ENCODE measurements at places on chromosomes 5 and 9. TPM values are rescaled to one million over a fixed set of nuclear protein-coding genes. Genes with fewer than 3 reads are reported as not detected.

PCDHGB1 gene
- total RNA-seq = 4.3 TPM

- no peaks in the 10 kb centered on the region for H3K27me3 ChIP-seq
- no peak overlapping the region for H3K27ac ChIP-seq
- no peaks in the 10 kb centered on the region for H3K4me1 ChIP-seq
- no peaks in the 10 kb centered on the region for H3K36me3 ChIP-seq
- no peak overlapping the region for H3K4me3 ChIP-seq
Measured at GRCh38 chr9:17165764-17166163, 30.9 kb downstream of the CNTLN start.

GRCh38 chr5:38078161-38078560 is 180.2 kb upstream of the EGFLAM start:
- DNase-seq = no peak
- H3K4me3 ChIP-seq = no peak overlapping the region
- no peak overlapping the region for H3K27ac ChIP-seq
- H3K4me1 ChIP-seq = no peaks in the 10 kb centered on the region

DNA sequence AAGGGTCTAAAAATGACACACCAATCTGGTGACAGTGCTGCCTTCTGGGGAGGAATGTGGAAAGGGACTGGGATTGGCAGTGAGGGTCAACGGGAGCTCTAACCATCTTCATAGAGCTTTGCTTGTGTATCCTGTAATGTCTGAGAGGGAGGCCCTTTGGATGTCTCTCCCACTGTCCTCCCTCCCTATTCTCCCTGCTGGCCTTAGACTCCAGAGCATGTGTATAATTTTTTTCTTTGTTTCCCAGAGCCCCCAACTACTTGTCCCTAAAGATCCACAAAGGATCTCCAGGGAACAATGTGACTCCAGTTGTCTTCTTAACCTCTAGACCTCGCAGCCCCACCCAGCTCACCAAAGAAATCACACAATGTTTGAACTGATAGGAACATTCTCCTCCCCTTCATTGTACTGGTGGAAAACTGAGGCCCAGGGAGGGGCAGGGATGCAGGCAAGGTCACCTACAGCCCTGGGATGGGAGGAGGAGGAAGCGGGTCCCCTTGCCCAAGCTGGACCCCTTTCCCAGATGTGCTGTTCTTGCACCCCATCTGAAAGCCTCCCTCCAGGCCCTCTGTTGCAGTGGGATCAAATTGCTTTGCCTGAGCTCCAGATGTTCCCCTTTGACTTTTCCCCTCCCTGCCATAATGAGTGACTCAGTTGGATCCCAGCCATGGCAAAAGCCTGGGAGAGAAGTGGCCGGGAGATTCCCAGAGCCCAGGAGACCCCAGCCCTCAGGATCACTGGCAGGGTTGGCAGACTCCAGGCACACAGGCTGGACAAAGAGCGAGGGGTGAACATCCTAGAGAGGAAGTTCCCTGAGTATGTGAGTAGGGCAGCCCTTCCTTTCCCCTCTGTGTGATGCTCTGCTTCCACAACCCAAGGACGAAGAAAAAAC is 21.8 kb downstream of the SPARC start:
- H3K36me3 ChIP-seq = no peaks in the 10 kb centered on the region
- DNase-seq = no peak
- no peak overlapping the region for H3K4me3 ChIP-seq
- H3K27me3 ChIP-seq = no peaks in the 10 kb centered on the region

- H3K4me3 ChIP-seq = peak overlapping the region; percentile 73
- H3K27me3 ChIP-seq = no peaks in the 10 kb centered on the region
- H3K36me3 ChIP-seq = no peaks in the 10 kb centered on the region
Measured at GRCh38 chr5:65625743-65626142, 916 bp downstream of the SHLD3 start.

DNA sequence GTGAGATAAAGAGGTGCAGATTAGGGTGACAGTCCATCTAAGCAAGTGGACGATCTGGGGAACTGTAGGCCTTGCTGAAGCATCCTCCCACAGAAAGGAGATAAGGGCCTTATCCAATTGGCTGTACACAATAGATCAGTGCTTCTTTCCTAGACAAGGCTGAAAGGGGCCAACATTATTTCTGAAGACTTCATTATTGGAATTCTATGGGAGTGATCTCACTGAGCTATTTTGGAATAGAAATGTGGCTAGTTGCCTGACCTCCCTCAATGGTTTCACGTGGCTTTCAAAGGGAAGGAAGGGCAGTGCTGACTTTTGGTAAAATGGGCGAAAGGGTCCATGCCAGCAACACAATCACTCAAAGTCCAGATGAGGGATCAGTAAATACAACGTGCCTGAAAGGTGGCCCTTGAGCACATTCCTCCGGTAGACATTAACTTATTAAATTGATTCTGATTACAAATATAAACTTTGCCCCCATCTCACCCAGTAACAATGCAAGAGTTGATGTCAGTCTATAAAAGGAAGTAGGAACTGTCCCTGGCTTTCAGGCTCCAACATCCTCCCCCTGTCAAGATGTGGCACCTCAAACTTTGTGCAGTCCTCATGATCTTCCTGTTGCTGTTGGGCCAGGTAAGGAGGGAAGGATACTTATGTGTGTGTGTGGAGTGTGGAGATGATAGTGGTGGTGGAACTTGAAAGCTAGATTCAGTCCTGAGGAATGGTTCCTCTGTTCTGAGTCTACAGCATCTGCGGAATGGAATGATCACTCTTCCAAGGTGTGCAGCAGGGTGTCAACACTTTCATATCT is at the start of gene LEAP2:
Gene LEAP2, plus strand, starts transcription at position 550 of the 811 bp plus-strand sequence. Its CDS starts 27 bp downstream, at position 577.
- no peak within 1 kb of the TSS for H3K27ac ChIP-seq
- H3K27me3 ChIP-seq = no peaks in the 10 kb centered on the region
- no peak within 1 kb of the TSS for H3K4me3 ChIP-seq
- H3K36me3 ChIP-seq = no peaks in the 10 kb centered on the region
- DNase-seq = no peak

DNA sequence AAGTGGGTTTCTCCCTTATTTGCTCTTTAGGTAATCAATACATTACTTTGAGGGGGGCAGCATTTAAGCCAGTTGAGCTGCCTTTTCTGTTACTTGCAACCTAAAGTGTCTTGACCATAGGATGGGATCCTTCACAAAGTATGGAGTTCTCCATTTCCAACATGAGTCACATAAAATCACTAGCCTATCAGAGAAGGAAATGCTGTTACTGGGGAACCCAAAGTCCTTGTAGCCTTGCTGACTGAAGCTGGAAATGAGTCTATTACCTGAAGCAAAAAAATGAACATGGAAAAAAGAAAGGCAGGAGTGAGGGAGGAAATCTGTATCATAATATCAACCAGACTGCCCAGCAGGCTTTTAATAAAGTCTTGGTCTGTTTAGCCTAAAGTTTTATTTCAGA is 42.8 kb upstream of the SLIT3 start:
- H3K4me3 ChIP-seq = no peak overlapping the region
- H3K36me3 ChIP-seq = no peaks in the 10 kb centered on the region
- no peak for DNase-seq
- H3K27me3 ChIP-seq = no peaks in the 10 kb centered on the region

COL15A1 gene
- total RNA-seq = 3.2 TPM

DNA sequence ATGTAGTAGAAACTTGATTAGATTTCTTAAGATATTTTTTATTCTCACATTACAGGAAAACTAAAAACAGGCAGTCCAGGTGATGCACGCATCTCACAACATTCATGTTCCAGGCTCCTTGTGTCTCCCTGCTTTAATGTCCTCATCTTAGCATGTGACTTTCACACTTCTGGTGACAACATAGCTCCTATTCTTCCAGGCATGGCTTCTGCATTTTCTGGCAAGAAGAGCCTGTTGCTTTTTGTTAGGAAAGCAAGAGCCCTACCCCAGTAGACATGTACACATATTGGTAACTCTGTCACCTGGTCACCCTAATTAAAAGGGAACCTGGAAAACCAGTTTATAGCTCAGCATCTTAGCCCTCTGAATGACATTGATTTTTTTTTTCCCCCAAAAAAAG is 92.5 kb downstream of the PPIC start:
- no peaks in the 10 kb centered on the region for H3K36me3 ChIP-seq
- no peak overlapping the region for H3K4me3 ChIP-seq
- peaks cover 13% of the 10 kb centered on the region for H3K4me1 ChIP-seq
- H3K27ac ChIP-seq = no peak overlapping the region
- DNase-seq = no peak
- H3K27me3 ChIP-seq = no peaks in the 10 kb centered on the region

DMGDH gene
- 1.4 TPM for total RNA-seq

- no peaks in the 10 kb centered on the region for H3K27me3 ChIP-seq
- no peaks in the 10 kb centered on the region for H3K36me3 ChIP-seq
- no peak overlapping the region for H3K4me3 ChIP-seq
- H3K27ac ChIP-seq = no peak overlapping the region
Measured at GRCh38 chr5:14781106-14781505, 90.5 kb downstream of the ANKH start.

GRCh38 chr5:65364907-65365306 is 116.8 kb downstream of the ADAMTS6 start:
- no peak overlapping the region for H3K27ac ChIP-seq
- no peaks in the 10 kb centered on the region for H3K27me3 ChIP-seq
- H3K36me3 ChIP-seq = no peaks in the 10 kb centered on the region

NTRK2 gene
- total RNA-seq = 0.02 TPM

GRCh38 chr9:138022756-138023393 is 145.3 kb downstream of the CACNA1B start:
- H3K27ac ChIP-seq = no peak overlapping the region
- H3K4me3 ChIP-seq = peak overlapping the region; percentile 52
- peak; percentile 63 for DNase-seq
- H3K36me3 ChIP-seq = no peaks in the 10 kb centered on the region
- H3K4me1 ChIP-seq = no peaks in the 10 kb centered on the region

- no peak overlapping the region for H3K27ac ChIP-seq
- no peak overlapping the region for H3K4me3 ChIP-seq
- no peaks in the 10 kb centered on the region for H3K36me3 ChIP-seq
- no peaks in the 10 kb centered on the region for H3K4me1 ChIP-seq
- DNase-seq = no peak
Measured at GRCh38 chr9:68800836-68801235, 95.8 kb downstream of the PIP5K1B start.

PCDH12 gene
- not detected for total RNA-seq

GRCh38 chr9:96186591-96187011 is 115.4 kb downstream of the HSD17B3 start:
- H3K27me3 ChIP-seq = peaks cover 5% of the 10 kb centered on the region
- no peak overlapping the region for H3K27ac ChIP-seq
- DNase-seq = peak; percentile 88
- peaks cover 11% of the 10 kb centered on the region for H3K4me1 ChIP-seq

DNA sequence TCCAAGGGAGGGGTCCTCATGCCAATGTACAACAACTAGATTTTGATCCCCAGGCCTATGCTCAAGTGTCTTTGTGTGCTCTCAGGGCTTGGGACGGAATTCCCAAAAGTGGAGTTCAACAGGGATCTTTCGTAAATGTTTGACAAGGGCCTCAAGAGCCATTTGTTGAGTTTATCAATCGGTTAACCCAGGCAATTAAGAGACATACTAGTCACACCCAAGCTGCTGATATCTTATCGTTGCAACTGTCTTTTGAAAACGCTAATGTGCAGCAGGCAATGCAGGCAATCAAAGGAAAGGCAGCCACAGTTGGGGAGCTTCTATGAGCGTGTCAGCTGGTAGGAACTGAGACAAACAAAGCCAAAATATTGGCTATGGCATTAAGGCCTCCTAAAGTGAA is 161.2 kb downstream of the CPLANE1 start:
- no peak overlapping the region for H3K27ac ChIP-seq
- no peak overlapping the region for H3K4me3 ChIP-seq
- peaks cover 20% of the 10 kb centered on the region for H3K4me1 ChIP-seq
- no peak for DNase-seq
- H3K36me3 ChIP-seq = no peaks in the 10 kb centered on the region

DNA sequence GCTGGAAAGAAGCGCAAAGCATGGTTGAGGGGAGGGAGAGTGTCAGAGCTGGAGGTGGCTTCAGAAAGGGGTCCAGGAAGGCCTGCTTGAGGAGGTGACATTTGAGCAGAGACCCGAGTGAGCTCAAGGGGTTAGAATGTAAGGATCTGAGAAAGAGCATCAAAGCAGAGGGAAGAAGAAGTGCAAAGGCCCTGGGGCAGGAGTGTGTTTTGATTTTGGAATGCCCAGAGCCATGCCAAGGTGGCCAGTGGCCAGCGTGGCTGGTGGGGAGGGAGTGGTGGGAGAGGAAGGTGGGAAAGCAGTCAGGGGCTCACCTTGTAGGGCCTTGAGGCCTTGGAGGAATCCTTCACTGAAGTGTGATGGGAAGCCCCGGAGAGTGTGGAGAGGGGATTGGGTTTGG is 15.4 kb downstream of the FGF18 start:
- no peaks in the 10 kb centered on the region for H3K27me3 ChIP-seq
- no peak overlapping the region for H3K27ac ChIP-seq
- no peak overlapping the region for H3K4me3 ChIP-seq
- peaks cover 13% of the 10 kb centered on the region for H3K4me1 ChIP-seq

CAMK4 gene
- total RNA-seq = 5.0 TPM

DNA sequence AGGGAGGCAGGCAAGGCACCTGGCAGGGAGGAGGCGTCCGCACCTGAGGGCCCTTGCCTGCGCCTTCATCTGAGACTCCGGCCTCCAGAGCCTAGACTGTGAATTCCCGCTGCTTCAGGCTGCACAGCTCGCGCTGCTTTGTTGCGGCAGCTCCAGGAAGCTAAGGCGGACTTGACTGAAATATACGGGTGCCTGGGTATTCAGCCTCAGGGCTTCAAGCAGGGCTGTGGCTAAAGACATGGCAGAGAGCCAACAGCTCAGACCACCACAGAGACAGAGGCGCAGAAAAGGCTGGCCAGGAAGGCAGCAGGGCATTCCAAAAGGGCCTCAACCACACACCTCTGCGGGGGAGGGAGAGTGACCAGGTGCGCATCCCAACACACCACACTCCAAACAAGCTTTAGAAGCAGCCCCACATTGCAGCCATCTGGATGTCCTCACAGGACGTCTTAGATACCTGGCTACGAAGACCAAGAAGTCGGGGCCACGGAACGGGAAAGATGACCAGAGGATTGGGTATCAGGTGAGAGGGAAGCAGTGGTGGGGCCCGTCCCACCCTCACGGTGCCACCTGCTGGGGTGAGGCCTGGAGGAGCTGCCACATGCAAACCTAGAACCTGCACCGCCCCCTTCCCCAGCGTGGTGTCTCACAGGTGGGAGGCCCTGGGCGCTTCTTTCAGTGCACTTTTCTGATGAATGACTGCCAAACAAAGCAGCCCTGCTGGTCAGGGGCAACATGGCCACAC is 1.7 kb upstream of the DPH7 start:
- H3K4me3 ChIP-seq = no peak overlapping the region
- H3K4me1 ChIP-seq = peaks cover 16% of the 10 kb centered on the region
- no peak overlapping the region for H3K27ac ChIP-seq
- no peaks in the 10 kb centered on the region for H3K27me3 ChIP-seq
- no peaks in the 10 kb centered on the region for H3K36me3 ChIP-seq

GRCh38 chr5:154801083-154801482 is 45.9 kb downstream of the LARP1 start:
- no peaks in the 10 kb centered on the region for H3K27me3 ChIP-seq
- no peak overlapping the region for H3K4me3 ChIP-seq
- DNase-seq = no peak
- peaks cover 8% of the 10 kb centered on the region for H3K36me3 ChIP-seq
- H3K4me1 ChIP-seq = no peaks in the 10 kb centered on the region

OLFM1 gene
- 4.0 TPM for total RNA-seq

ADAMTSL2 gene
- total RNA-seq = 0.30 TPM

STPG3 gene
- not detected for total RNA-seq

- no peaks in the 10 kb centered on the region for H3K27me3 ChIP-seq
- DNase-seq = no peak
- no peak overlapping the region for H3K4me3 ChIP-seq
- no peak overlapping the region for H3K27ac ChIP-seq
- no peaks in the 10 kb centered on the region for H3K36me3 ChIP-seq
Measured at GRCh38 chr5:76927961-76928360, 24.9 kb upstream of the CRHBP start.
